CD4-positive, alpha-beta T cell treated with Interferon alpha-2 for 1 hour (primary cell): ENCODE measurements at places on chromosomes 1 and 21.
A peak's percentile ranks its signal among the peaks of the same experiment; 100 is the strongest.

DNA sequence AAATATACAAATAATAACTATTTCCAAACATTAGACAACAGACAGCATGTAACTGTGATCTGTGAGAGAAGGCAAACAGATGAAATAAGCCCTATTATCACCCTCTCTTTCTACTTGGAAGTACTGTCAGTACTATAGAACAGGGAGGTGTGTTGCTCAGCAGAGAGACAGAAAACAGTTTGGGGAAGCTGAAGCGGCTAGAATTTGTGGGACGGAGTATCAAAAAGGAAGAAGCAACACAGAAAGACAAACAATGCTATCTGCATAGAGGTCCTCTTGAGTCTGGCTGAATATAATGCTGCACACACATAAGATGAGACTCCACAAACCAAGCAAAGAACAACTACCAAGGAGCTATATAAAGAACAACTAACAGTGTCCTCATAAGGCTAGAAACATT is 59.4 kb downstream of the ZZZ3 start:
- DNase-seq, result no peak

- no peak for DNase-seq
Measured at GRCh38 chr1:33036051-33036525, 595 bp downstream of the AK2 start.

- DNase-seq, result no peak
Measured at GRCh38 chr1:234489698-234490077, 10.7 kb upstream of the TARBP1 start.

DNA sequence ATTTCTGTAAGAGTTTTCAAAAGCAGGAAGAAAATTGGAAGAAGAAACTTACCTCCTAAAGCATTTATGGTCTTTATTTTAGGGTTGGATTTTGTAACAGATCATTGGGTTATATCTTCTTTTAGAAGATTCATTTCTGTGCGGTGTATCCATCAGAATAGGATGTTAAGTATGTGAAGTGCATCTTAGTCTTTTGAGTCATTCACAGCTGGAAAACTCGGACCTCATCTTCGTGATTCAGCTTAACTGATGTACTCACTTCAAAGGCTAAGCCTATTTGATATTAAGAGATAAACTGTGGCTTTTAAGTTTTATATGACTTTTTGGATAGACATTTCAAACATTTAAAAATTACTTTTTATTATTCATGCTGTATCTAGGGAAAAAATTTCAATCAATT is 56.3 kb downstream of the GIPC2 start:
- no peak for DNase-seq

DNA sequence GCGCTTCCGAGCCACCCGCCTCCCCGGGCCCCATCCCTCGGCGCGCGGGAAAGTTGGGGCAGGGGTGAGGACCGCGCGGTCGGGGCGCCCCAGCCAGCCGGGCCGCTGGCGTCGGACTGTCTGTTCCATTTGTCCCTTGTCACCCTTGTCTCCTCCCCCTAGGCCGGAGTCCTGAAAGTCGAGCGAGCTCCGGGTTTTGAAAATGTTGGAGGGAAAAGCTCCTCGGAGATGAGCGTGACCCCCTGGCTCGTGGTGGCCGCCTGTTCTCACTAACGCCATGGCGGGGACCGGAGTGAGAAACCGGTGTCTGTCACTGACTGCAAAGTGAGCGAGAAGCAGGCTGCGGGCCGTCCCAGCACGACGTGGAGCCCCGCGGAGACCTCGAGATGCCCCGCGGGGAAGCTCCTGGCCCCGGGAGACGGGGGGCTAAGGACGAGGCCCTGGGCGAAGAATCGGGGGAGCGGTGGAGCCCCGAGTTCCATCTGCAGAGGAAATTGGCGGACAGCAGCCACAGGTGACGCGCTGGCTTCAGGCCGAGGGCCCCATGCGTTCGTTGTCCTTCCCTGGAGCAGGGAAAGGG is 491 bp downstream of the PER3 start:
- no peak for DNase-seq

DNA sequence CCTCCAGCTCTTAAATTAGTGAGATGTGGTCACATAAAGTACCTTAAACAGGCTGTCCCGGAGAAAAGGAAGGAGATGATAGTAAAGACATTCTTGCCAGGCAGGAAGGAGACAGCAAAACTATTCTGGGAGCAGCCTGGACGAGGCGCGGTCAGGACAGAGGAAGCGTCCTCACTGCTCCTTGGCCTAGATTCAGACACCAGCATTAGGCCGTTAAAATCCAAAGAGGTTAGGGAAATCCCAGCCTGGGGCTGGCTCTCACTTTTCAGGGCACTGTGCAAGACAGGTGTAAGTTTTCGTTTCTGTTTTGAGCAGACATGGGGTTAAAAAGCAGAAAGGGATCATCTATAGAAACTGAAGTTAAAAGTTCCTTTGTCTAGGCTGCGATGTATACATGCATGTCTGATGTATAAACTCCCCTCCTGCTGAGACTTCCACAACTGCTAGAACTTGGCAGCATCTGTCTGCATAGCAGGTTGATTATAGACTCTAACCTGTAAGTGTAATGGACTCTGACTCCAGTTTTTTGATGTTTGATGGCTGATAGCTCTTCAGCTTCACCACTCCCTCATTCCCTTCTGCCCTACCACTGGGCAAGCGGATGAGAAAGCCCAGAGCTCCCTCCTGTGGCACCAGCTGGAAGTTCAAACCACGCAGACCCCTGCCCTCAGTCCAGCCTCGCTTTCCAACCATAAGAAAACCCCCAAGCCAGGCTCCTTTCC is 21.5 kb downstream of the STPG1 start:
- DNase-seq, result peak; percentile 64

- no peak for DNase-seq
Measured at GRCh38 chr1:208157769-208158168, 86.4 kb downstream of the PLXNA2 start.

- no peak for DNase-seq
Measured at GRCh38 chr1:33388805-33389771, 41.8 kb downstream of the PHC2 start.

DNA sequence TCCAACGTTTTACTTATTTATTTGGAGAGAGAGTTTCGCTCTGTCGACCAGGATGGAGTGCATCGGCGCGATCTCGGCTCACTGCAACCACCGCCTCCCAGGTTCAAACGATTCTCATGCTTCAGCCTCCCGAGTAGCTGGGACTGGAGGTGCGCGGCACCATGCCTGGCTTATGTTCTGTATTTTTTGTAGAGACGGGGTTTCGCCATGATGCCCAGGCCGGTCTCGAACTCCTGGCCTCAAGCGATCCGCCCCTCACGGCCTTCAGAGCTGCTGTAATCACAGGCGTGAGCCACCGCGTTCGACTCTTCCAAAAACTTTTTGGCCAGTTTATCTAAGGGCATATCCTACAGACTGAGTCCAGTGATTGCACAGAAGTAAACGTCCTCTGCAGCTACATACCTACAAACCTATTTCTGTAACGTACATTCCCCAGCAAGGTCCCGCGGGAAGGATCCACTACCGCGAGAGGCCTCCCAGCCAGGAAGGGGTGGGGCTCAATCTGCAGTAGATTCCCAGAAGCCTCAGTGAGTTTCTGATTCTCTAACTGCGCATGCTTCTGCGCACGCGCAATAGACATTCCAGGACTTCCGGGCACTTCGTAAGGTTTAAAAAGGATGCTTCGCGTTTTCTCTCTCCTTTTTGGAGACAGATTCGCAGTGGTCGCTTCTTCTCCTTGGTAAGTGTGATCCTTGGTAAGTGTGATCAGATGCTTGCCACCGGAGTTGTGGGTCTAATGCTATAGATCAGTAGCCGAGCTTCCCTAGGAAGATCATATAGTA is at the start of gene RCC1:
Gene RCC1, plus strand, starts transcription at position 638 of the 782 bp plus-strand sequence. CDS start 23,824 bp downstream, outside the sequence.
- peak; percentile 98 for DNase-seq

GRCh38 chr1:20666804-20667203 is 5.6 kb upstream of the DDOST start:
- DNase-seq, result peak; percentile 13

DNA sequence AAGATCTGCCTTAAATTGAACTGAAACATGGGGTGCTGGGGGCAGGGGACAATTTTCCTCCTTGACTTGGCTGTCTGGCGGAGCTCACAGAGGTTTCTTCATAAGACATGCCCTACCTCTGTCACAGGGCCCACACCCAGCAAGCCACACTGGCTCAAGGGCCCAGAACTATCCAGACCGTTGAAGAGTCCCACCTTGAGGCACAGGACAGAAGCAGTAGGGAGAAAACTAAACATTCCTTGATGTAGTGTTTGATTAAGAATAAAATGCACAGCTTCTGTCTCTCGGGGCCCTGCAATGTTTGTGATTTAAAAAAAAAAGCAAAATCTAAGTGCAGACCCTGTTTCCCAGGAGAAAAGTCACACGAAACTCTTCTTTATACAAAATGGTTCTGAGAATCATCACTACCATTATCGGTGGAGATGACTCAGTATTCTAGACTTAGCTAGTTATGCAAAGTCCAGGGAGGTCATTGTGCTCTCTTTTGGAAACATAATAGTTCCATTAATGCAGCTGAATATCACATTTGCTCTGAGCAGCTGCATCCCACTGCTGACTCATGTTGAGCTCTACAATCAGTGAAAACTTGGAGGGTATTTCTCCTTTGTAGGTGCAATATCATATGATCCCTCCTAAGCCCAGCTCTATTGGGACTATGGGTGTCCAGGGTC is 53.6 kb upstream of the DIRAS3 start:
- DNase-seq, result no peak

- no peak for DNase-seq
Measured at GRCh38 chr1:227902641-227902990, 45.1 kb downstream of the WNT9A start.

GRCh38 chr1:7198664-7199063 is 413.4 kb downstream of the CAMTA1 start:
- no peak for DNase-seq

DNA sequence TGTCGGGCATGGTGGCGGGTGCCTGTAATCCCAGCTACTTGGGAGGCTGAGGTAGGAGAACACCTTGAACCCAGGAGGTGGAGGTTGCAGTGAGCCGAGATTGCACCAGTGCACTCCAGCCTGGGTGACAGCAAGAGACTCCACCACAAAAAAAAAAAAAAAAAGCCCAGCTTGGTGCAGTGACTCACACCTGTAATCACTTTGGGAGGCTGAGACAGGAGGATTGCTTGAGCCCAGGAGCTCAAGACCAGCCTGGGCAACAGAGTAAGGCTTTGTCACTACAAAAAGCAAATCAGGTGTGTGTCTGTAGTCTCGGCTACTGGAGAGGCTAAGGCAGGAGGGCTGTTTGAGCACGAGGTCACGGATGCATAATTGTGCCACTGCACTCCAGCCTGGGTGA is 5.0 kb upstream of the H6PD start:
- DNase-seq, result no peak

DNA sequence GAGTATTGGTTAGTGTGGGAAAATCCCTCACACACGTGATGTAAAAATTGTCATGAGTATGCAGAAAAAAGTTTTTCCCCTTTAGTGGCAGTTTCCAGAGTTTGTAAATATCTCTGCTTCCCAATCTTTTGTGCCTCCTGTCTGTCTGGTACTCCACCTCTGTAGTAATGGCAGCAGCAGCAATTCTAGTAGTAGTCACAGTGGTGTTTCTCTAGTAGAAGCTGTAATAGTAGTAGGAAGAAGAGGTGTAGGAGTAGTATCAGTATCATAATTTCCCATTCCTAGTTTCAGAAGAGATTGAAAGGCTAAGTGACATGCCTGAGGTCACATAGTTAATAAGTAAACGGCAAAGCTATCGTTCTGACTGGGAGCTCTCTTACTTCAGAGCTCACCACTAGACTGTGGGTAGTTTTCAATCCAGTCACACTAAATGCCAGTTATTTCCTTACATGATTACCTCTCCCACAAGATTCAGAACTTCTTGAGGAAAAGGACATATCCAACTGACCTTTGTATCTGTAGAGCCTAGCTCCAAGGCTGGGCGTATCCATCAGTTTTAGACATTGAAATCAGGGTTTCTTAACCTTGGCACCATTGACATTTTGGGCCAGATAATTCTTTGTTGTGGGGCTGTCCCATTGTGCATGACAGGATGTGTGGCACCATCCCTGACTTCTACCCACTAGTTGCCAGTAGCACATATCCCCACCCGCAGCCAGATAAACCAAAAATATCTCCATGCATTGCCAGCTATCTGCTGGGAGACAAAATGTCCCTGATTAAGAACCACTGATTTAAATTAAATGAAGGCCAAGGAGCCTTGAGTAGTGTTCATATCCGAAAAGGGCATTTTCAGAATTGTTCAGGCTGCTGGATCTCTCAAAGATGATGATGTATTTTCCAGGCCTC is 135.9 kb downstream of the FGGY start:
- no peak for DNase-seq

- no peak for DNase-seq
Measured at GRCh38 chr1:228316589-228317387, 89.8 kb downstream of the TRIM11 start.
